ENCODE measurements at places on chromosomes 11 and 22.

DNA sequence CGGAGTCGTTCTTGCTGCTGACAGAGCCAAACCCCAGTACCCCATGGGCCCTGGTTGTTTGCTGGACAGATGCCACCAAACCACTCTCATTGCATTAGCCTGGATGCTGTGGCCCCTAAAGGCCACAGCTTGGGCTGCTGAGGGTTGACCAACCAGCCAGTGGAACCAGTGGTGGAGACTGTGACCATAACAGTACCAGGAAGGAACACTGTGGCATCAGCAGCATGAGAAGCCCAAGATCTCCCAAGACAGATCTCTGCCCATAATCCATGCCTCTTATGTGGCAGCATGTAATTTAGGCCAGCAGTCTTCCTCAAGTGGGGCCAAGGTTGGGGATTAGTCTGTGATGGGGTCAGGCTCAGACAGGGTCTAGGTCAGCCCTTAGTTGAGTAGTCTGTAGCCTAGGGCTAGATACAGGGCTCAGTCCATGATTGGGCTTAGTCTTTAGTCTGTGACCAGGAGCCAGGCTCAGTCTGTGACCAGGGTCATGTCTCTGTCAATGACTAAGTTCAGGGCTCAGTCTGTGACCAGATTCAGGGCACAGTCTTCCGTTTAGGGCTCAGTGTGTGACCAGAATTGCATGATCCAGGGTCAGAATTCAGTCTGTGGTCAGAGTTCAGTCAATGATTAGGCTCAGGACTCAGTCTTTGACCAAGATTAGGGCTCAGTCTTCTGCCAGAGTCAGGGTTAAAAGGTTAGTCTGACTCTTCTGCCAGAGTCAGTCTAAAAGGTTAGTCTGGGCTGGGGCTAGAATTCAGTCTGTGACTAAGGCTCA is 4.5 kb upstream of the INPP5J start:
- no peak for DNase-seq

DNA sequence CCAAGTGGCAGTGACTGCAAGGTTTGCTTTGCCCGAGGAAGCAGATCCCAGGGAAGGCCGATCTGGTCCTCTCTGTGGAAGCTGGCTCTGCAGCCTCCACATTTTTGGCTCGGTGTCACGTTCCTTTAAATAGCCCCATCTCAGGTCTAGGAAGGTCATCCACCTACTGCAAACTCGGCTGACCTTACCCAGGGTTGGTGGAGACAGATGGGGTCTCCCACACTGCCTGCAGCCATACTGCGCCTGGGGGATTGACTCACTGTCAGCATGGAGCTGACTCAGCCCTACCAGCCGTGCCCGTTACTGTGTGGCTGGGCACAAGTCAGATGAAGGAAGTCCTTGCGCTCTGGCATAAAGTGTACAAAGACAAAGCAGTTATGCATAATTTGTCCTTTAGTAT is 16.9 kb downstream of the CDPF1 start:
- no peak for DNase-seq

GRCh38 chr11:3907590-3907989 is 52.1 kb downstream of the STIM1 start:
- no peak for DNase-seq

- DNase-seq = no peak
Measured at GRCh38 chr22:22821340-22821739, 66.3 kb upstream of the IGLL5 start.

GRCh38 chr11:122832721-122833470 is 5.4 kb upstream of the CRTAM start:
- no peak for DNase-seq

DNA sequence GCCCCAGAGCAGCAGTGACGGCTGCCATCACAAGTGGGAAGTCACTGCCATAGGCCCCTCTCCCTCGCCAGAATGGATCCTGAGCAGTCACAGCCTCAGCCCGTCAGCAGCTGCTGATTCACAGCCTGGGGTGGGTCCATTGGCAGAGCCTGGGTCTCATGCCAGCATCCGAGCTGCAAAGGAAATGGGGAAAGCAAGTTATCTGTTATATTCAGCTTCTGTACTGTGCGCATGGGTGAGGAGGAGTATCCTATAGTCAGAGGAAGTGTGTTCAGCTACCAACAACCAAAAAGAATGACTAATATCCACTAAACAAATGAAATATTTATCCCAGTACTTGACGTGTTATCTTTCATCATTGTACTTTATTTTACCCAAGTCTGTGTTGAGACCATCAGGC is 119.7 kb downstream of the RCN1 start:
- no peak for DNase-seq

- DNase-seq = no peak
Measured at GRCh38 chr22:45777046-45777851, 105.6 kb downstream of the ATXN10 start.

DNA sequence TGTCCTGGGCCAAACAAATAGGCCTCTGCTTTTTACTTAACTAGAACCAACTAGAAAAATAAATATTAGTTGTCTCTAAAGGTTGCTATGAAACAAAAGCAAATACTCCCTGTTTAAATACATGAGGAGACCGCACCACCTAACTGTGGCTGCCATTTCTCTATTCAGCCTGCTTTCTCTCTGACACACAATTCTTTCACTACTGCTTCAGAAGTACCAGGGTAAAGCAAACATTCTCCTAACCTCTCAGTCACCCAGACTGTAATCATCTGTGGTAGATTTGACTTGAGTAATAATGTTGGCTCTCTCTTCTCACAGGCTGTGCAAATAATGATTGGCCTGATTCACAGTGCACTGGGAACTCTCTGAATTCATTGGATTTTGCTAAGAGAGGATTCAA is 41.0 kb upstream of the MS4A8 start:
- DNase-seq = no peak

DNA sequence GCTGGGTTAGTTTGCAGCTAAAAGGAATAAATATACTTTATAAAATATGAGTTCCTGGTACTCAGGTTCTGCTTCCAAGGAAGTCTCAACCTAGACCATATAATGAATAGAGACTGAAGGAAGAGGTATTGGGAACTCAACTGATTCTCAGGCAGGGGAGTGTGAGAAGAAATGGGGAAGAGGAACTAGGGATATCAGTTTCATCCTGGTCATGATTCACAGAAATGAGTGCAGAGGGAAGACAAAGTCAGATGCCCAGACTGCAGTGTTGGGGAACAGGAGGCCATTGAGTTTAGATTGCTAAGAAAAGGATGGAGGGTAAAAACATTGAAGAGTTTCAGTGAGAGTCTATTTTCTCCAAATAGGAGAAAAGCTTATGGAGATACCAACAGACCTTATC is 28.8 kb downstream of the PLAAT5 start:
- DNase-seq = no peak

GRCh38 chr11:72162891-72163492 is 27.5 kb downstream of the FOLR3 start:
- no peak for DNase-seq

GRCh38 chr11:79668575-79668974 is 227.7 kb upstream of the TENM4 start:
- no peak for DNase-seq

DNA sequence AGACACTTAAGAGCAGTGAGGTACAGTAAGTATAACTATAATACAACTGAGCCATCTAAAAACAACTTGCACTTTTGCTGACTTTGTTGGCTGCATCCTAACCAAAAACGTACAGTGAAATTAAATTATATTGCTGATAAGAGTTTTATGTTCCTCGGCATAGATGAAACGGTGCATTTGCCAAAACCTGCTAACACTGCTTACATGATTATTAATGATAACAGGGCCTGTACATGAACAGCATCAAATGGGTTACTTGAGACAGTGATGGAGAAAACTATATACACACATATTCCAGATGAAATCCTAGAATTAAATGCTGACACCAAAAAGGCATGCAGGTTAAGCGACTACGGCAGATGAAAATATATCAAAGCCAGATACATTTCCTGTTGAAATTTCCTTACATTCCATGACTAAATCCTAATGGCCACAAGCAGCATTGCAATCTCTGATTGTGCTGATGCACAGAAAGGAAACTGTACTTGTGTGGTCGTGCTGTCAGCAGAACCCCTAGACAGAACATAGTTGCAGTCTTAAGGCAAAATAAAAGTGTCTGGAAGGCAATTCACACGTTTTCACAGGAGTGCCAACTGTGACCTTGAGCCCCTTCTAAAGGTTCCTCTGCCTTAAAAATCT is 143.9 kb downstream of the CADM1 start:
- DNase-seq = no peak

DNA sequence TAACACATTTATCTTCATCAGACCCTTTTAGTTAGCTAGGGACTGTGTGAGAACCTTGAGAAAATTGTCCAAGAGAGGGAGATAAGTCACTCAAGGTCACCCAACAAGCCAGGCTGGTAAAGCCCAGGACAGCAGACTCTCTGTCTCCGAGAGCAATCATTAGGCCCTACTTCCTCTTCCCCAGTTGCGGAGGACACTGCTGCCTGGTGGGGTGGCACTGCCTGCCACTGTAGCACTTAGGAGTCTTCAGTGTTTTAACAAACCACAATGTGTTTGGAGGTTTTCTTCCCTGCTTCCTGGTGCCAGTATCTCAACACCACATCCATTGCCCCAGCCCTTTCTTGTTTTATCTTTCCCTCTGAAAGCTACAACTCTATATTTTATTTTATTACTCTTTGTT is 132.1 kb upstream of the LDLRAD3 start:
- no peak for DNase-seq

DNA sequence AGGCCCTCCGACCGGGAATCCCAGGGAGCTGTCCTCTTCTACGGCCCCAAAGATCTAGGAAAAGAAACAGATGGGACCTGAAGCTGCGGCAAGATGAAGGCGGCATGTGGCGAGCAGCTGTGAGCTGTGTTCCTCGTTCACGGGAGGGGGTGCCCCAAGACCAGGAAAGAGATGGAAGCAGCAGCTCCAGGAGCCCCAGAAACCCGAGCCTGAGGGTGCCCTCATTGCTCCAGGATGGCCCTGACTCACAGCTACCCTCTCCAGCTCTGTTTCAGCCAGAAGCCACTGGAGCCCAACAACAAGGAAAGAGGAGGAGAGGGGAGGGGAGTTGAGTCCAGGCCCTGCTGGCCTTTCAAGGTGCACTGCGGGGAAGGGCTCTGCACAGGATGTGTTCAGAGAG is 23.7 kb upstream of the NAP1L4 start:
- no peak for DNase-seq

GRCh38 chr11:34988294-34989255 is 72.2 kb downstream of the PDHX start:
- DNase-seq = no peak

GRCh38 chr11:31702966-31703365 is 108.2 kb downstream of the PAX6 start:
- no peak for DNase-seq

GRCh38 chr11:130774703-130775102 is 141.6 kb downstream of the SNX19 start:
- no peak for DNase-seq

DNA sequence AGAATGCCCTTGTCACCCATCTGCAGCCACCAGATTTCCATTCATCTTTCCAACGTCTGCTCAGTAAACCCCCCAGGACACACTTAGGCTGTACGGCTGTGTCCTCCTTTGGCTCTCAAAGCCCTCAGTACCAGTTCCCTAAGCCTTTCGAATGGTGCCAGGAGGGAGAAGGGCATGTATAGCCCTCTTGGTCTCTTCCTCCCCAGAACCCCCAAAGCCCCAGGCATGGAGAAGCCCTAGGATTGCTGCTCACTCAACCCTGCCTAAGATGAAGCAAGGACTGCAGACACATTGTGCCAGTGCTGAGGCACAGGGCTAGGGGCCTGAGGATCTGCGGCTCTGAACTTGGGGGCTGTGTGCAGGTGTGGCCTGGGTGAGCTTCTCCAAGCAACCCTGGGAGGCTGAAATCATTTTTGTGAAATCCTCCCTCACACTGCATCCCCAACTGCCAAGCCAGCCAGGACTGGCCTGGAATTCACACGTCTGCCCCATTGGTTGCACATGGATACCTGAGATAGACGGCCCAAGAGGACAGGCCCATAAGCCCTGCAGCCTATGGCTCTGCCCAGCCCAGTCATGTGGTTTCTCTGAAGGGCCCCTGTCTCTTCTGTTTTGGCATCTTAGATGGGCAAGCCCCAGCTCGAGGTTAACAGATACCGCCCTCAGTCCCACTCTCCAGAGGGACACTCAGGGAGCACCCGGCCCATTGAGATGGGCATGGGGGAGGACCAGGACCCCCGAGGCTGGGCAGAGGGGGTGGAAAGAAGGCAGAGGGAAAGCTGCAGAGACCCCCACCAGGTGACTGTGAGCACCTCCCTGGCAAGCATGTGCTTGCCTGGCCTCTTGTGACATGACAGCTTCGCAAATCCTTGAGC is 34.0 kb downstream of the KCNQ1OT1 start:
- no peak for DNase-seq

DNA sequence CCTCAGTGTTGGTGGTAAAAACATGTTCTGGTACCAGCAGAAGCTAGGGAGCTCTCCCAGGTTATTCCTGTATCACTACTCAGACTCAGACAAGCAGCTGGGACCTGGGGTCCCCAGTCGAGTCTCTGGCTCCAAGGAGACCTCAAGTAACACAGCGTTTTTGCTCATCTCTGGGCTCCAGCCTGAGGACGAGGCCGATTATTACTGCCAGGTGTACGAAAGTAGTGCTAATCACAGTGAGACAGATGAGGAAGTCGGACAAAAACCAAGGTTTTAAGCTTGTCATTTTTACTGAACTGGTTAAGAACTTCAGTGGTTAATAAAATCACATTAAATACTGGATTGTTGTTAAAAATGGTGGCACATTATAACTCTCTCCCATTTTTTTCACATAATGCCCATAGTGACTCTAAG is 42.6 kb upstream of the VPREB1 start:
- no peak for DNase-seq

- no peak for DNase-seq
Measured at GRCh38 chr11:95284057-95285052, 53.4 kb upstream of the SESN3 start.

- no peak for DNase-seq
Measured at GRCh38 chr11:115146425-115146824, 357.8 kb downstream of the CADM1 start.

DNA sequence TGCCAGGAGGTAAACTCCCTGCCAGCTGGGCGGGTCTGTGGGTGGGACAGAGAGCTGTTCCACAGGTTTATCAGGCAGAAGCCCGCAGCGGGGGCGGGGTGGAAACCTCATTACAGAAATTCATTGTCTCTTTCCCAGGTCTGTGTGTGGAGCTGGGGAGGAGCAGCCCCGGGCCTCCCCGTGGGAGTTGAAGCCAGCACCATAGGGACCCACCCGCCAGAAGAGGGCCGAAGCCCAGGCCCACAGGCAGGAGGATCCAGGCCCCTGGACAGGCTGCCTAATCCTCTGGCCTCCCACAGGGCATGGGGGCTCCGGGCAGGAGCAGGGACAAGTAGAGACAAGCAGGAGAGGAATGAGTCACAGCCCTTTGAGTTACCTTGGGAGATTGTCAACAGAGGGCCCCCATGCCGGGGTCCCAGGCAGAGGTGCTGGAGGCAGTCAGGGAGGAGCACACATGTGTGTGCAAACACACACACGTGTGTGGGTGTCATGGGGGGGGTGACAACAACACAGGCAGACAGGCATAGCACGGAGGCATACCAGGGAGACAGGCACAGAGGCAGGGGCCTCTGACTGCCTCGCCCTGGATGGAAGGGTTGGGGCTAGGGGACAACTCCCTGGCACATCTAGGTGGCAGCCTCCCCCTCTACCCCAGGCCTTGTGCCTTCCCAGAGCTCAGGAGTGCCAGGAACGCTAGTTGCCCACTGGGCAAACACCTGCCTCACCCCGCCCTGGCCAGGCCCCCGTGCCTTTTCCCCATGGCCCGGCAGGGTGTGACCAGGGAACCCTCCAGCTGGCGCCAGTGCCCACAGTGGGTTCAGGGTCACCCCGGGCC is 1.4 kb downstream of the CDC42BPG start:
- no peak for DNase-seq

Data from C1 segment of cervical spinal cord (tissue), 14 donors.